Activated naive CD8-positive, alpha-beta T cell treated with anti-CD3 and anti-CD28 coated beads, Interleukin-2, amount 50 U/mL, for 16 hours (primary cell): ENCODE measurements at places on chromosomes 12 and 14.

DNA sequence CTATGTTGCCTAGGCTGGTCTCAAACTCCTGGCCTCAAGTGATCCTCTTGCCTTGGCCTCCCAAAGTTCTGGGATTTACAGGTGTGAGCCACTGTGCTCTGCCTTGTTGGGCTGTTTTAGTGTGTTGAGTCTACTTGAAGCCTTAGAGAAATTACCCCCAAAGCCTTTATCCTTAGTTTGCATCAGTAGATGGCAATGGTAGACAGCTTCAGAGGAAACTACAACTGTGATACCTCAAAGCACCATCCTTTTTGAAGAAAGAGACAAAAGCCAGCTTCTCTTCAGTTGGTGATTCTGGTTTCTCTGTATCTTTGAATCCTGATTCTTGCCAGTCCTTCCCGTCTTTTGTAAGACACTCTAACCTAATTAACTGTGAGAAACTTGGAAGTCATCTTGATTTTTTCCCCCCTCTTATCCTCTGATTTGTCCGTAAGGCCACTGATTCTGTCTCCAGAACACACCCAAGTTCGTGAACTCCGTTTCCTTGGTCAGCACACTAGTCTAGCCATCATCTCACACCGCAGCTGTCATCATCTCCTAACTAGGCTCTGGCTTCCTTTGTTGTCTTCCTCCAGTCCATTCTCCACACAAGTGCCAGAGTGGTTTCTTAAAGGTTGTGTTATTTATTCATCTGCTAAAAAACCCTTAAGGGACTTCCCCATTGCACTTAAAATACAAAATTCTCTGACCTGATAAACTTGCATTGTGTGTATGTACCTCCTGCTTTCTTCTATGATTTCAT is 20.2 kb downstream of the ATP2A2 start:
- DNase-seq = no peak

DNA sequence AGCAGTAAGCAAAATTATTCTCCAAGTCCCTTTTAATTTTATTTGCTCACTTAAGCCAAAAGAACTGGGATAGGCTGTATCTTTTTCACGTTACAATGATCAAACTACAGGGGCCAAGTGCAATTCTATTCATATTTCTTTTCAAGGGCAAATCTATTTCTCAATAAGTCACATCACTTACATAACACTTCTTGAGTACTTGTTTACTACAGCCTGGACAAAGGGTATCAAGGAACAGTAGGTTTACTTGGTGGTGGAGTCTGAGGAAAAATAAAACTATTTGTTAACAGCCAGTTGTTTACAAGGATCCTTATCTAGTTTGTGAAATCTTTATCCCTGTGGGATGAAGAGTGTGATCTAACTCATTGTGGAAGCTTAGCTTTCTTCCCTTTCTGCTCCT is 72.1 kb downstream of the PDE3A start:
- no peak for DNase-seq

DNA sequence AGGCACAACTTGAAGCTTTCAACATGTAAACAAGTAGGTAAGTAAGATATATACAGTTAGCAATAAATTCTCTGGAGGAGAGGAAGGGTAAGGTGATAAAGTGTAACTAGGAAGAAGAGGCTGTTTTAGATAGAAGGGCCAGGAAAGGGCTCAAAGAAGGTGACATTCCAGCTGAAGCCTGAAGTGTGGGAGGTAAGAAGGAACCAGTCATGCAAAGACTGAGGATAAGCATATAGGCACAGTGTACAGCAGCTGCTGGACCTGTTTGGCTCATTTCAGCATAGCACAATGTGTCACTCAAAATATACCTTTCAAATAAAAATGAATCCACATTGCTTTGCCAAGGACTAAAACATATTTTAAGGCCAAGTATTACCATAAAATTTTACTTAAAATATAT is 28.6 kb upstream of the ARL1 start:
- DNase-seq = no peak

DNA sequence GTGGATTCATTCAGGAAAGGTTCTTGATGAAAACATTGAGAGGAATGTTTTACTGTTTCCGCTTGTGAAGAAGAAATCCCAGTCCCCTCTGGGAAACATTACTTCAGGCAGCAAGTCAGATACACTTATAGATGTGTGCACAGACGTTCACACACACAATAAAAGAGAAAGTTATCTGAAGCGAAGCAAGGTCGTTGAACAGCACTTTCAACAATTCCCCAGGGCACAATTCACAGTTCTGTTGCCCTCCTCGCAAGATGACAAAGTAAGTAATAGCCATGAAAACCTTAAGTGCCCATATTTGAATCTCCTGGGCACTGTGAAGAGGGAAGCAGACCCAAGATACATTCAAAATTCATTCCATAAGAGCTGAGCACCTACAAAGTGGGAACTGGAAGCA is 156.6 kb upstream of the CAND1 start:
- no peak for DNase-seq

DNA sequence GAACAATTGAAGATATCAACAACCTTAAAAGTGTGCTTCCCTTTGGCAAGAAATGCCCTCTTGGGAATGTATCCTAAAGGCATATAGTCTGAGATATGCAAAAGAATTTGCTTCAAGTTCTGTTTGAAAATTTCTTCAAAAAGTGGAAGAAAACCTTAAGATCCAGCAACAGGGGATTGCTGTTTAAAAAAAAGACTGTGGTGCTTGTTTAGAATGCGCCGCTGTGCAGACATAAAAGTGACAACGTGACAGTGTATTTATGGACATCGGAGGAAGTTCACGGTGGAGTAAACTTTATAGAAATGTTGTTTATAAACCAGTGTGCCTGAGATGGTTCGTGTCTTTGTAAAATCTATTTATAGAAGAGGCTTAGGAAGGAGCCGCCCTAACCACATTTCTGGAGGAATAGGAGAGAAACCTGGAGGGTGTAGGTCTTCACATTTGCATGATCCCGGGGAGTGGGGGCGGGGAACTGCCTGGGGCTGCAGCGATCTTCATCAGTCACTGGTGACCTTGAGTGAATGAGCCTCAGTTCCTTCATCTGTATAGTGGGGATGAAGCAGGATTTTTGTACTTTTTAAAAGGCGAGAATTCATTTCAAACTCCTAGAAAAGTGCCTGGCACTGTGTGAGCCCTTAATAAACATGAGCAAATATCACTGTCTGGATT is 27.5 kb downstream of the ADGRD1 start:
- DNase-seq = no peak

DNA sequence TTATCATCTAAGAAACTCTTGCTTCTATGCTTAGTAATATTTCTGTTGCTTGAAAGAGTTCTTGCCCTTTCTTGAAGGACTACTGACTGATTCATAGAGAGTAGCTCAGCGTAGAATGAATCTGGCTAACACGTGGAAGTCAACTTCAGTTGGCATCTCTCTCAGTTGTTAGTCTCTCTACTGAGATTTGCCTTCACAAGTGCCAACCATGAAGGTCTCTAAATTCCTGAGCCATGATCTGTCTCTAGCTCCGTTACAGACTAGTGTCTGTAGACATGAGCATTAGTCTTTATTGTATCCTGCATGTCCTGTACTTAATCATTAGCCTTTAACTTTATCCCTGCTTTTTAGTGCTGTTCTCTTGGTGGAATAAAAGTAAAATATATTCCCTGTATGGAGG is 19.1 kb upstream of the ALX1 start:
- DNase-seq = no peak

- DNase-seq = no peak
Measured at GRCh38 chr12:32501835-32502333, 102.5 kb downstream of the FGD4 start.

GRCh38 chr12:88904705-88905104 is 324.4 kb upstream of the KITLG start:
- DNase-seq = no peak

DNA sequence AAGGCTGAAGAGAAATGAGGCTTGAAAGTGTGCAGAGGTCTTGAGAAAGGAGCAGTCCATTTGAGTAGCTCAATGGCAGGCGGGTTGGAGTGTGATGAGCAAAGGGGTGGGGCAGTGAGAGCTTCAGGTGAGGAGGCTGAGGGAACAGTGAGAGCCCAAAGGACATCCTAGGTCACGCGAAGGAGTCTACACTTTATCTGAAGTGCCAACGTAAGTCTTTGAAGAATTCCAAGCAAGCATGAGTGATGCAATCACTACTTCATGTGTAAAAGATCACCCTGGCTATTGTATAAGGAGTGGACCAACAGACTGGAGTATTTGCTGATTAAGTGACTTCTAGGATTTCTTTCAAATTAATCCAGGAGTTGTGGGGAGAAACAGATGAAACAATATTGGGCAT is 159.9 kb upstream of the HIF1A start:
- DNase-seq = no peak

GRCh38 chr12:79143803-79144202 is 279.2 kb downstream of the SYT1 start:
- DNase-seq = no peak
